NCI-H2171 treated with DMSO at 0.1 percent for 48 hours (cell line): ENCODE measurements at places on chromosomes 5 and 9.

GRCh38 chr5:145944328-145944727, 8.0 kb downstream of the SH3RF2 start:
- no peak for DNase-seq

- DNase-seq: no peak
Measured at GRCh38 chr5:142784401-142784955, 14.3 kb downstream of the ARHGAP26 start.

GRCh38 chr9:100730086-100730485, 152.2 kb downstream of the CAVIN4 start:
- no peak for DNase-seq

GRCh38 chr5:178854284-178854683, 5.5 kb upstream of the ZNF354B start:
- no peak for DNase-seq

GRCh38 chr9:88268886-88269285, 119.4 kb upstream of the SPIN1 start:
- DNase-seq: no peak

DNA sequence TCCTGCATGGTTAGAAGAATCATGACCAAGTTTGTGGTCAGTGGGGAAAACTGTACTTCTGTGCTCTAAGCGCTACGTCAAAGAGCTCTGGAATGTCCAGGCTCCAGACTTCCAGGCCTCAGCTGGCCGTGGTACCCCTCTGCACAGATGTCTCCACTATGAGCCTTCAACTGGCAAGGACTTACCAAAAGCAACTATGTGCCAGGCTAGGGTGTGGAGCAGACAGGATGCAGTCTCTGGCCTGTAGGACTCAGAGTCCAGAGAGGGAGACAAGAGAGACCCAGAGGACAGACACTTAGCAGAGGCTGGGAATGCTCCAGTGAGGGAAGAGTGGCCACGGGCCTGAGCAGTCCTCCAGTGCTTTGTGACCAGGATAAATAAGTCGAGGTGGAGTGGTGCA, 31.0 kb upstream of the TCF7 start:
- no peak for DNase-seq
